ENCODE measurements at places on chromosomes 13 and 19.

GRCh38 chr13:68982961-68983619 is 1124.5 kb upstream of the ATXN8OS start:
- DNase-seq = no peak

GRCh38 chr19:4524808-4525562 is 6.7 kb upstream of the PLIN4 start:
- peak; percentile 84 for DNase-seq

DNA sequence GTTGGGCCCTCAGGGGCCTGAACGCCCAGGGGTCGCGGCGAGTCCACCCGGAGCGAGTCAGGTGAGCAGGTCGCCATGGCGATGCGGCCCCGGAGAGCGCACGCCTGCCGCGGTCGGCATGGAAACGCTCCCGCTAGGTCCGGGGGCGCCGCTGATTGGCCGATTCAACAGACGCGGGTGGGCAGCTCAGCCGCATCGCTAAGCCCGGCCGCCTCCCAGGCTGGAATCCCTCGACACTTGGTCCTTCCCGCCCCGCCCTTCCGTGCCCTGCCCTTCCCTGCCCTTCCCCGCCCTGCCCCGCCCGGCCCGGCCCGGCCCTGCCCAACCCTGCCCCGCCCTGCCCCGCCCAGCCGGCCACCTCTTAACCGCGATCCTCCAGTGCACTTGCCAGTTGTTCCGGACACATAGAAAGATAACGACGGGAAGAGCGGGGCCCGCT is at the start of gene CCNA1:
Gene CCNA1, plus strand, starts transcription at position 390 of the 439 bp plus-strand sequence. CDS start 562 bp downstream, outside the sequence.
- peak; percentile 59 for DNase-seq

GRCh38 chr13:34847766-34848165 is 94.3 kb upstream of the NBEA start:
- DNase-seq = no peak

DNA sequence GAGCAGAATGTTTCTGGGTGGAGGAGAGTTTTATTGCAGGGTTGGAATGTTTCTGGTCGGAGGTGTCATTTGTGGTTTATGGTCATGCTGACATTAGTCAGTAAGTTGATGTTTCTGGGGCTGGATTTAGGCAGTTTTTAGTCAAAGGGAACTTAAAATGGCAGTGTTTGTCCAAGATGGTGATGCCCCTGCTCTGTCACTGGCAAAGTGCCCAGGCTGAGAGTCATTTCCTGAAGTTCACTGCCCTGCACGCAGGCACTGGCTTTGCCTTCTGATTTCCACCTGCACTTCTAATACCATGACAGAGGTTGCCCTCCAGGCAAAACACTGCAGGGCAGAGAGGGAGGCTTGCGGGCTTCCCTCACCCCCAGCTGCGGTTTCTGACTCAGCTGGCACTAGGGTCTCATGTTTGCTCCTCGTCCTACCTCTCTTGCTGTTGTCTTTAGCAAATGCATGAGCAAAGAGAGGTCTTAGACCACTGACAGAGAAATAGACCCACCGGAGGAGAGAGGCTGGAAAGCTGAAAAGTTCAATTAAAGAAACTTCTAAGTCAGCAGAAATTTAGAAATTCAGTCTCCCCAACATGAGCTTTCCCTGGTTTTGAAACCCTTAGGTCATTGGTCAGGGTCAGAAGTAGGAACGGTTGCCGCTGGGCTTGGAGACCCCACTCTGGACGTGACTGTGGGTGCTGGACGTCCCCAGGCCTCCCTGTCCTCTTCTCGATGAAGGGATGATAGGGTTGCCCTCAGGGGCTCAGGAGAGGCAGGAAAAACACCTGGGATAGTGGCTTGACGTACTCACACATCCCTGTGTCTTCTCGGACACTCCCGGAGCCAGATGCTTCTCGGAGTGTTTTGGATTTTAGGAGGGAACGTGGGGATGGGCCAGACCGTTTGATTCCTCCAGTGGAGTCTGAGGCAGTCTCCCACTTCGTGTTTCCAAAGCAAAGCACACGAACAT is 26.3 kb downstream of the TMEM255B start:
- no peak for DNase-seq

- no peak for DNase-seq
Observed at GRCh38 chr13:29859971-29860370, 9.6 kb upstream of the UBL3 start.

- no peak for DNase-seq
Observed at GRCh38 chr13:75699062-75699461, 62.9 kb downstream of the LMO7 start.

GRCh38 chr13:39656325-39656677 is 839 bp downstream of the COG6 start:
- DNase-seq = peak; percentile 3

GRCh38 chr19:10888421-10888866 is 17.1 kb downstream of the CARM1 start:
- DNase-seq = peak; percentile 54

- DNase-seq = no peak
Observed at GRCh38 chr19:5590151-5590864, 22.6 kb upstream of the TINCR start.

DNA sequence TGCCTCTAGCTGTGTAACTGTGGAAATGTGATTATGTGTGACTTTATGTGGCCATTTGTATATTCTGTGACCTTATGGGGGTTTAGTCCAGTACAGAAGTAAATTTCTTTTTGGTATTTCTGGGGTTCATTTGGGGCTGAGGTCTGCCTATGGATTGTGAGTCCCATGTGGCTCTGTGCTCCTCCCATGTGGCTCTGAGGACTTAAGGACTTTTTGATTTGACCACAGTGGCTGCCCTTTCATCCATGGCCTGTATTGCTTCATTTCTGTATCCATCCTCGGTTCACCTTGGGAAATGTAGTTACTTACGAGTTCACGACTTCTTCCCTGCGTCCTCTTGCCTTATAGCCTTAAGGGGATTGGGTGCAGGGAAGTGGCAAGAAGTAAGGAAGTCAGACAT is 1.0 kb downstream of the ZNF420 start:
- no peak for DNase-seq

GRCh38 chr19:32976223-32976805 is 4.3 kb downstream of the FAAP24 start:
- peak; percentile 52 for DNase-seq

DNA sequence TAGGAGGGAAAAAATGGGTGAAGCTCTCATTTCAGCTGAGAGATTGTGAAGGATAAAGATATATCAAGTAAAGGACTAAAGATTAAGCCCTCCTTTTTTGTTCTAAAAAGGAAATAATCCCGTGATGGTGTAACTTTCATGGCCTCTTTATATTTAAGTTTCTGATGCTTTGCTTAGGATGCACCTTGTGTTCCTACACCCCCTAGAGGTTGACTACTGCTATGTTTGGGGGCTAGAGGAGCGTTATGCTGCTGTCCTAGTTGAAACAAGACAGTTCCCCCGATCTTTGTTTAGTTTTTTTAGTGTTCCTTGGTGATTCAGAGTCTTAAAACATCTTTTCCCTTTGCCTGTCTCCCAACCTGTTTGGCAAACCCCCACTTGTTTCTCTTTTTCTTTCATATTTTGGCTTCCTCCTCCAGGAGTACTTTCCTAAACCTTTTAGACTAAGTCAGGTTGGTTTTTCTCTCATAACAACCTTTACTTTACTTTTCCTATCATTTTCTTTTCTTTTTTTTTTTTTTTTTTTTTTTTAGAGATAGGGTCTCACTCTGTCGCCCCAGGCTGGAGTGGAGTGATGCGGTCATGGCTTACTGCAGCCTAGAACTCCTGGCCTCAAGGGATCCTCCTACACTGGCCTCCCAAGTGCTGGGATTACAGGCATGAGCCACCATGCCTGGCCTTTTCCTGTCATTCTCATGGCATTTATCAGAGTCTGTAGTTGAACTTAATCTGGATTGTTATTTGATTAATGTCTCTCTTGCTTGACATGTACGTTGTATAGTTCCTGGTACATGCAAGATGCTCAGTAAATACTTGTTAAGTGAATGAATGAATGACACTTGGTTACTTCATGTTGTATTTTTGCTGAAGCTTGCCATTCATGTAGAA is 2.8 kb downstream of the UBA2 start:
- peak; percentile 83 for DNase-seq

DNA sequence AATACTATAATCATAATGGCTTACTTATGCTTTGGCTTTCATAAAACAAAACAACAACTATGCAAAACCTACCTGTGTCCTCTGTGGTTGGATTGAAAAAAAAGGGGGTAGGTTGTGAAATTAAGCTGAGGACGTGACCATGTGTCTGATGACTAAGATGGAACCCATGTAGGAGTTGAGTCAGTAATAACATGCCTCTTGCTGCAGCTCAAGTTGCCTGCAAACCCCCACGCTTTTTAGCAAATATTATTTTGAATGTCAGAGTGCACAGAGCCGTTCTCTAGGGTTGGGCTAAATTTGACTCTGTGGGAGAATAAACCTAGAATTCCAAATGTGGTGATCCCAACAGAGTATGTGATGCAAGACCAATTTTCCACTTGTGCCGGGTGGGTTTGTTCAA is 209.3 kb downstream of the KCNRG start:
- peak; percentile 46 for DNase-seq

- DNase-seq = no peak
Observed at GRCh38 chr13:111483621-111483987, 163.2 kb downstream of the TEX29 start.

All from GM20000 (cell line).